Stimulated activated CD8-positive, alpha-beta memory T cell treated with anti-CD3 and anti-CD28 coated beads, Interleukin-7, amount 100 ng/mL, for 48 hours (primary cell): ENCODE measurements at places on chromosomes 13 and 19.

- no peak for DNase-seq
These were observed 676.7 kb upstream of the SPRY2 start for GRCh38 chr13:81017513-81018152.

GRCh38 chr13:81442904-81443303, 1102.0 kb upstream of the SPRY2 start:
- DNase-seq = no peak

DNA sequence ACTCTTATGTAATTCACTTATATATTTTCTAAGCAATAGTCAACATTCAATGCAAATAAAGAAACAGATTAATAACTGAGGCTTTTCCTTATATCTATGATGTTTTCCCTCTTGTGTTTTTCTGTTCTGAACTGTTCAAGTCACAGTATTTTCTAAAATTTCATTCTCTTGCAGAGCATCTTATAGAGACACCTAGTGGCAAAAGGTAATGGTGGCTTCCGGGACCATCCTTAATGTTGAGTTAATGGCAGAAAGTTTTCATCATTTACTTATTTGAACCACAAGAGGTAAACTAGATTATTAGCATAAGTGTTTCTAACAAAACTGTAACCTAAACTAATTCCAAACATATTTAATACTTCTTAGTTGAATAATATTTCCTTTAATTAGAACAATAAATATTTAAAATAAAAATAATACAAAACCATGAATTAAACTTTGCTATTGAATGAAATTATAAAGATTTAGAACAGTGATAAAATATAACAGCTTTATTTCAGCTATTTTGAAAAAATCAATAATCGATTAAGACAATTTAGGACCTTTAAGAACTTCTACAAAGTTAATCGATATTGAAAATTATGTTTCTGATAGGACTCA, 1.7 kb upstream of the SLITRK5 start:
- DNase-seq = no peak

DNA sequence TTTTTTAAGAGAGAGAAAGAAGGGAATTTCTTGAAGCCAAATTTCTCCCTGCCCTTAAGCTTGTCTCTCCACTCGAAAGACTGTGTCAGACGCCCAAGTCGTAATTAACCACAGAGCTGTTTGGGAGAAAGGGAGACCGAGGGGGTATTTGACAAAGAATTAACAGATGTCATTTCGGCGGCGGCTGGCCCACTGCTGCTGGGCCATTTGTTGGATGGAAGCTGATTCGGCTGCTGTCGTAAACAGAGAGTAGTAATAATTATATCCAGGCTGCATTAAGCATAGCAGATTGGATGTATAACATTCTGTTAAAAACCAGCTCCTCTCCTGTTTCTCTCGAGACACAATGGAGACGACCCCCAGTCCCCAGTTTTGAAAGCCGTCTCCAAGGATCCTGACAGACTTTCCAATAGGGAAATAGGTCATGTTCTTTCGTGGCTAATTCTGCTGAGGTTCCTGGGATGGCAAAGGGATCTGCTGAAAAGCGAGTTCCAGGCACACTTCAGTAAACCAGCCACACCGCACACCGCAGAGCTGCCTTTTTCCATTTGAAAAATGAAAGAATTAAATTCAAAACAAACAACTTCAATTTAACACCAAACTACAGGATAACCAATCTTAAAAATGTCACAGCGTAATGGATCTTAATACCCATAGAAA, 71.5 kb downstream of the KCTD15 start:
- no peak for DNase-seq

- no peak for DNase-seq
These were observed 94.5 kb upstream of the MRI1 start for GRCh38 chr19:13669780-13670355.

DNA sequence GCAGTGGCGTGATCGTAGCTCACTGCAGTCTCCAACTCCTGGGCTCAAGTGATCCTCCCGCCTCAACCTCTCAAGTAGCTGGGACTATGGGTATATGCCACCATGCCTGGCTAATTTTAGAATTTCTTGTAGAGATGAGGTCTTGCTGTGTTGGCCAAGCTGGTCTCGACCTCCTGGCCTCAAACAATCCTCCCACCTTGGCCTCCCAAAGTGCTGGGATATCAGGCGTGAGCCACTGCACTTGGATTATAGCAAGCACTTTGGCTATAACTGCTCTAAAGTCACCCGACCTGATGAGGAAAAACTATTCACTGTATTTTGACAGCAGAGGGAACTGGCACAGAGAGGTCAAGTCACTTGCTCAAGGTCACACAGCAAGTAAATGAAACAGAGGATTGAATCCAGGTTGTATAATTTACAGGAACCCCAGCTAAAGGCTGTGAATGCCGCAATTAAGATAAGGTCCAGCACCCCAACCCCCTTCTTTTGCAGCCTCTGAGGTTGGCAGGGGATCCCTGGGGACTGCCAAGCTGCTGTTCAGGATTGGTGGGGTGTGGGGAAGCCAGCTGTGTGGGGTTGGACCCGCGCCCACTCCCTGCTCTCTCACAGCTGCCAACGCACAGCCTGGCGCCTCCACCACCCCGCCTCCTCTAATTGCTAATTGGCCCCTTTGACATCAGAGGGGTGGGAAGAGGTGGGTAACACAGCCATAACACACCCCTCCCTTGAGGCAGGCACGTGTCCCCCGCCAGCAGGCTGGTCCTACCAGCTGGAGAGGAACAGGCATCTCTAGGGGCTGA, 6.0 kb downstream of the TMIGD2 start:
- no peak for DNase-seq

GRCh38 chr13:27765650-27766049, 26.6 kb upstream of the GSX1 start:
- no peak for DNase-seq

DNA sequence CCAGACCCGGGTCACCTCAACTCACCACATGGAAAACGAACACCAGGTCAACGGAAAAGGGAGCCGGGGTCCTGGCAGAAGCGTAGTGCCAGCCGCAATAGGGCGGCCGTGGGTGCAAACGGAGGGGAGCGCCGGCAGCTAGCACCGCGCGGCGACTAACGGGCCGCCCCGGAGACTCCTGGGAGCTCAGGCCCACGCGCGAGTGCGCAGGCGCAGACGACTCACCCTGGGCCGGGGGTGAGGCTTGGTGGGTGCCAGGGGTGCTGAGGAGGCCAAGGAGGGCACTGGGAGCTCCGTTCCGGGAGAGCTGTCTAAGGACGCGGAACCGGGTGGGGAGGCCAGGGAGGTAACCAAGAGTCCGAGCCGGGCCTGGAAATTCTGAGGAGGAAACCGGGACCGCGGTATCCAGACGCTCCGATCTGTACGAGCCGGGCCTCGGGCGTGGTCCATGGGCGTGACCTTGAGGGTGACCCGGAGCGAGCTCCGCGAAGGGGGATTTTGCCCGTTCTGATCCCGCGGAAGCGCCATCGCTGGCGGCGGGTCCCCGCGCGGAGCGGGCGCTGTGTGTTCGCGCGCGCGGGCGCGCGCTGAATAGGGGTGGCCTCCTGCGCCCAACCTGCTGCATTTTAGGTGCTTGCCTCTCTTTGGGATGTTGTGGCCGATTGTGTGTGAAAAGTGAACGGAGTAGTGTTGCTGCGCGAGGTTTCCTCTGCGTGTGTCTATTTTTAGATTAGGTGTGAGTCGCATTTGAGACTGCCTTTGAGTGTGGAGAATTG, at the start of gene ZNF382:
Gene ZNF382 (plus strand): TSS at position 213 of the 776 bp plus-strand sequence. CDS start 4,602 bp downstream, outside the sequence.
- peak; percentile 61 for DNase-seq

- no peak for DNase-seq
These were observed 10.3 kb downstream of the CBARP start for GRCh38 chr19:1227304-1228054.

DNA sequence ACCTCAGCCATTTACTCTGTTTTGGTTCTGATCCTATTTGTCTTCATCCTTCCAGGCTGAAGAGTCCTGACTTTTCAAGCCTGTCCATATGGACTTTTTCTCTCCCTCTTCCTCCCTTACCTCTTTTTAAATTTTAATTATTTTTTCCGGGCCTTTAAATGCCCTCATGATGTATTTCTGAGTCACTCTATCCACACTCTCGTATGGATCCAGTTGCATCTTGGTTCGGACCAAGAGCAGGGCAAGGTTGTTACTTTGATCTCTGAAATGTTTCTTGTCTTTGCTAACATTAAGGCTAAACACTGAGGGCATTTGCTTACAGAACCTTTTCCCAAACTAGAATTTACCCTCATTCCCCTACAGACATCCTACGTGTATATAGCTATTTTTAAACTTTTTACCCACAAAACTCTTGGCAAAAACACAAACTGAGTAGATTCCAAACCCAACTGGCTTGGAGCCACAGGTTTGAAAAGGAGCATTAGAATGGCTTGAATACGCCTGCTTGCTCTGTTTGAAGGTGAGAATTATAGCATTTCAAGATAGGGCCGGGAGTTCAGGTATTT, 47.4 kb upstream of the SERPINE3 start:
- no peak for DNase-seq

DNA sequence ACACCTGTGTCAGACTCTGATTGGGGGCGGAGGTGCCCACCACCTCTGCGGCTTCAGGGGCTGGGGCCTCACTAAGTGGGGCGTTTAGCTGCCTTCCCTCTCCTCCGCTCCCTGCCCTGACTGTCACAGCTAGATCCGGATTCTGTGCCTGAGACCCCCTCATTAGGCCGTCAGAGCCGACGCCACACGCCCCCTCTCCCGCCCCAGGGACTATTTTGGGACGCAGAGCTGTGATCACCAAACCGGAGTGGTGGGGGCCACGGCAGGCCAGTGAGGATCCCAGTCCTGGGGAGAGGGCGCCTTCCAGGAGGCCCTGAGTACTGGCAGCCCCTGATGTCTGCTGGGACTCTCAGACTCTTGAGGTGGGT, 762 bp downstream of the KANK3 start:
- no peak for DNase-seq

- no peak for DNase-seq
These were observed 6.2 kb downstream of the PPP1R15A start for GRCh38 chr19:48878196-48879024.

GRCh38 chr13:59472134-59472533, 691.6 kb downstream of the DIAPH3 start:
- DNase-seq = no peak

DNA sequence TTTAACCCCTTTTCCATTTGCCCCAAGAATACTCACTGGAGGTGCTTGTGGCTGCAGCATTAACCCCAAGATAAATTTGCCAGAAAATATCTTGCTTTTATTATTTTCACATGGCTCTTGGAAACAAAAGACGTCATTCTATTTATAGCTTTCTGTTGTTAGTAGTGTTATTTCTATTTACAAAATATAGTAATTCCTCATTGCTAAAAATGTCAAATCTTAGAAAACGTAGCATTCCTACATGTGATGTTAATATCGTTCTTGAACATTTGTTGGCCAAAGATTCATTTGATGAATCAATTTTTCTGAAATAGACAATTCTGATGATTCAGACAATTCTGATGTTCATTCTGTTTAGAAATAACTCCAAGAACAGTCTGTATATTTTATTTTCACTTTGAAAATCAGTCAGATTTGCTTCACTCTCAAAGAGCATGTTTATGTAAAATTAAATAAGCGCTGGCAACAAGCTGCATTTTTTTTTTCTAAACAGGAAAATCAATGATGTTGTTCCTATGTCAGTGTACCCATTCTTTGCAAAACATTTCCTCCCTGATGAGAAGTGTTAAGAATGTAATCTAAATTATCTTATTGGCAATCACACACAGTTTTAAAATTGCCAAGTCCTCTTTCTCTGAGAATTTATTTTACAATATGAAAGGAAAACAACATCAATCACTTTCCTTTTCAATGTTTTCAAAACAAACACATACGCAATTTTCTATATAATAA, 334.0 kb downstream of the KCTD12 start:
- DNase-seq = no peak

DNA sequence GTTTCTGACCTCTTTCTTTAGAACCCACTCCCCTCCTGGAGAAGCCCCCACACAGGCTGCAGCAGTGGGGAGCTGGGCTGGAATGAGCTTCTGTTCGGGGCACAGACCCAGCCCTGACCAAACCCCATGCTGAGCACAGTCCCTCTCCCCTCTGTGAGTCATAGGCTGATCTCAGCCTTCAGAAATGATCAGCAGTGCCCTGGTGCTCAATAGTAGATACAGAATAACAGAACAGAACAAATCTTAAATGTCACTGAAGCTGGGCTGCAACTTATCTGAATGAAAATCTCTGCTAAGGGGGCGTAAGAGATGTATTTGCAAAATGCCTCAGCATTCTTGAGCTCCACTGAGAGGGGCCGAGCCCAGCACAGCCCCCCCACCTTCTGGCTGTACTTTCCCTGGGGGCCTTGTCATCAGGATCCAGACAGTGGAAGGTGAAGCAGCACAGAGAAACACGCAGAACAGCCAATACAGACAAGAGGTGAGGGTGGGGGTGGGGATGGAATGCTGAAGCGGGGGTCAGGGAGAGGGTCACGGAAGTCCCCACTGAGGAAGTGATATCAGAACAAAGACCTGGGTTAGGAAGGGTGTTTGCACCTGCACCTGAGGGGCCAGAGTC, 9.9 kb downstream of the ZNF665 start:
- no peak for DNase-seq

DNA sequence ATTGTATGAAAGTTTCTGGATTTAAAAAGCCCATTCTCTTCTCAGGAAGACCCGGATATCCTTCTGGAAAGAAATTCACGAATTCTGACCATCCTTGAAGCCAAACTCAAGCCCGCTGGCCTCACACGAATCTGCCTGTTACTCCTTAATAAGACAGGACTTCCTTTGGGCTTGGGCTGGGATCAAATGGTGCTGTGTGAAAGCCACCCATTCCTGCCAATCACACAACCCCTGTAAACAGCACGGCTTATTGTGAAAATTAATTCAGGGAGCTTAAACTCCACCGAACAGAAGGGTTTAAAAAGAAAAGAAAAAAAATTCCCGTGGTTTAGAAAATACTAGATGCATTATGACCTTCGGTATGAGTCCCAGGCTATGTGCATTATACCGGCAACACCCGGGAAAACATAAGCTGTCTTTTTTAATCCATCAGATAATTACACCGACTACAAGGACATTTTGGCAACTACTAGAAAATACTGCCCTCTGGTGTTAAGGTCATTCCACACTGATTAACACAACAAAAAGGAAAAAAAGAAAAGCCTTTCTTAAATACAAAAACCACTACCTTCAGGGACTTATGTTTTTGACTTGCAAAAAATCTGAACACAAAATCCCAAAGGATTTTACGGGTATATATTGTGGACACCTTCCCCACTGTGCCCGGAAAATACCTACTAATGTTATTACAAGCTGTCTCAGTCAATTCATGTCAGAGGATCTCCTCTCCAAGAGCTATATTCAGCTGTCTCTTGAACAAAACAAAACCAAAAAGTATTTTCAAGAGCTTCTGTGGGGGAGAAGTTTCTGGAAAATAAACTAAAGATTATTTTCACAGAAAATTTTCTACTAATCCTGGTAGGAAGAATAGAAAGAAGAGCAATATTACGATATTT, 76.0 kb upstream of the LSM14A start:
- DNase-seq = no peak

GRCh38 chr13:78599645-78600279, 3.6 kb downstream of the POU4F1 start:
- no peak for DNase-seq
